ENCODE measurements at places on chromosomes 11 and 22.

DNA sequence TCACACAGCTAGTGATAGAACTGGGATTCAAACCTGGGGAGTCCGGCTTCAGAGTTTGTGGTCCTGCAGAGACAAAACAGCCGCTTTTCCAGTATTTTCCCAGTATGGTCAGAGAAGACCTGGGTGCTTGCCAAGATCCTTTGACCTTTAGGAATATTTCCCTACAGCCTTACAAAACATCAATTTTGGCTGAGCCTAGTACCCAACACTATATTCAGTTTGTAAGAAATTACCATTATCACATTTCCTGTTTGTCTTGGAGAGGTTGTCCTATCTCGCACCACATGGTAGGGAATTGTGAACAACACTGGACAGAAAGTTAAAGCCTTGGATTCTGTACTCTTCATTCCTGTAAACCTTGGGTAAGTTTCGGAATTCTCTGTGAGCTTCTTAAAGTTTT lies 10.7 kb upstream of the NEU3 start:
- no peak for DNase-seq

DNA sequence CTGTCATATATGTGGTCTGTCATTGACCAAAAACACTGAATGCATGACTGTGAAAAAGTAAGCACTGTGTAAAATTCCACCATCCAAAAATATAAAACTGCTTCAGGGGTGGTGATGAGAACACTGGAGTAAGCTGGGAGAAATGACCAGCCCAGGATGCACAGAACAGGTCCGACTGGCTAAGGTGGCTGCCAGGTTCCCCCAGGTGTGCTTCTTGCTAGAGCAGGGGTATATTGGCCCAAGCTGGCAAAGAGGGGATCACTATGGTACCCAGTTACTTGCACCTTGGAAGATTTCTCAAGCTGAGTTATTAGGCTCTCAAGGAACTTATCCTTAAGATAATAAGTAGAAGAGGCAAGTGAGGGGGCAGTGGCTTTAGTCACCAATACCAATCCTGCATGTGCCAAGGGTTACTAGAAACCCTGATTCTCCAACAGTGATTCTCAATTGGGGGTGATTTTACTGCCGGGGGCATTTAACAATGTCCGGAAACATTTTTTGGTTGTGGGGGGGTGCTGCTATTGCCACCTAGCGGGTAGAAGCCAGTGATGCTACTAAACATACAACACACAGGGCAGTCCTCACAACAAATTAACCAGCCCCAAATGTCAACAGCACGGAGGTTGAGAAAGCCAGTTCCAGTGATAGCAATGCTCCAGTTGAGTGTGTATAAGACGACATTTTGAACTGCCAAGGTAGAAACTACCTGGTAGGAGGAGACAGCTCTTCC lies 15.7 kb downstream of the SNU13 start:
- no peak for DNase-seq

GRCh38 chr22:33047744-33048143 lies 10.4 kb downstream of the SYN3 start:
- no peak for DNase-seq

GRCh38 chr11:33889821-33890378 lies 2.0 kb downstream of the LMO2 start:
- no peak for DNase-seq

DNA sequence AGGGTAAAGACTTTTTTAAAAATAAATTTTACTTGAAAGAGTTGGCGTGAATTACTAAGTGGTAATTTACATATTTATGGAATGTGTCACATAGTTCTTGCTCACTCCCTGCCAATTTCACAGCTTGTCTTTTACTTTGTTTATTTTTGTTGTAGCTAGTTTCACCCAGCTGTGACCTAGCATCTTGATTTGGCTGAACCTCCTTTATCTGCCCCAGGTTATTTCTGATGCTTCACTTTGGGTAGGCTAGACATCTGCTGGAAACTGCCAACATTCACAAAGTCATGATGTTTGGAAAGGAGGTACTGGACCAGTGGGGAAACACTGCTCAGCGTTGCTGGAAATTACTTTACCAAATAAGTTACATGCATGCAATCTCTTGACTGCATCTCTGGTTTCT lies 1676.0 kb upstream of the RAG2 start:
- DNase-seq = no peak

DNA sequence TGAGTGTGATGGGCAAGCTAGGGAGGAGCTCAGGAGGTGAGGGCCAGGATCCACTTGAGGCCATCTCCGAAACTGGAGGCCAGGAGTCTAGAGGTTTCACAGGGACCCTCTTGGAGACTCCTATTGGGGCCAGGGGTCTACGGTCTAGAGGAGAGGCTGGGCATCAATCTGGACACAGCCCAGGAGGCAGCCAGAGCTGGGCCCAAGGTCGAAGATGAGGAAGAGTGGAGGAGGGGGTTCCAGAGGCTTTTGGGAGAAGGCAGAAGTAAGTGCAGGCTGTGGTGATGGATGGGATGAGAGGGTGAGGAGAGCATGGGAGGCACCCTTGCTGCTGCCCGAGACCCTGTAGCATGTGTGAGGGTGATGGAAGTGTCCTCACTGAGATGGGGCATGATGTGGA lies 56.6 kb downstream of the LRRC32 start:
- DNase-seq = no peak

DNA sequence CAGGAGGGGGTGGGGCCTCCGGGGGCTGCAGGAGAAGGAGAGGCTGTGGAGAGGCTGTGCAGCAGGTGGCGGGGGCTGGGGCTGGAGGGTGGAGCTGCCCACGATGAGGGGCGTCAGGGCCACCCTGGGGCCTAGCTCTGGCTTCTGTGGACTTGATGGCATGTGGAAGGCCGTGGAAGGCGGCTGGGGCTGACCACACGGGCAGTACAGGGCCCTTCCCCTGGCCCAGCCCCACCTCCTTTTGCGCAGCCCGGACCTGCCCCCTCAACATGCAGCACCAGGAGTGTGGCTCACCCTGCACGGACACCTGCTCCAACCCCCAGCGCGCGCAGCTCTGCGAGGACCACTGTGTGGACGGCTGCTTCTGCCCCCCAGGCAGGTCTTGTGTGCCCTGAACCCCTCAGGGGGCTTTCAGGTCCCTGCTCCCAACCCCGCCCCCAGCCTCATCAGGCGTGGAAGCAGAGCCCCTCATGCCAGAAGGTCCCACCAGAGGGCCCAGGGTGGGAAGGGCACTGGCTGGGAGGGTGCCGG lies 6.1 kb downstream of the MUC5B start:
- no peak for DNase-seq
